ENCODE measurements at places on chromosomes 7 and 10. TPM values are rescaled to one million over a fixed set of nuclear protein-coding genes. Genes with fewer than 3 reads are reported as not detected.

The CDK1 gene
- total RNA-seq: 0.19 TPM

- no peaks in the 10 kb centered on the region for H3K4me1 ChIP-seq
Measured at GRCh38 chr7:140841166-140841715, 83.5 kb downstream of the BRAF start.

The AKR1D1 gene
- total RNA-seq: not detected

The CCDC3 gene
- 0.60 TPM for total RNA-seq

The LIPF gene
- total RNA-seq: not detected

Data from pancreas (tissue), 10 donors.